ENCODE measurements at places on chromosomes 3 and 15.

DNA sequence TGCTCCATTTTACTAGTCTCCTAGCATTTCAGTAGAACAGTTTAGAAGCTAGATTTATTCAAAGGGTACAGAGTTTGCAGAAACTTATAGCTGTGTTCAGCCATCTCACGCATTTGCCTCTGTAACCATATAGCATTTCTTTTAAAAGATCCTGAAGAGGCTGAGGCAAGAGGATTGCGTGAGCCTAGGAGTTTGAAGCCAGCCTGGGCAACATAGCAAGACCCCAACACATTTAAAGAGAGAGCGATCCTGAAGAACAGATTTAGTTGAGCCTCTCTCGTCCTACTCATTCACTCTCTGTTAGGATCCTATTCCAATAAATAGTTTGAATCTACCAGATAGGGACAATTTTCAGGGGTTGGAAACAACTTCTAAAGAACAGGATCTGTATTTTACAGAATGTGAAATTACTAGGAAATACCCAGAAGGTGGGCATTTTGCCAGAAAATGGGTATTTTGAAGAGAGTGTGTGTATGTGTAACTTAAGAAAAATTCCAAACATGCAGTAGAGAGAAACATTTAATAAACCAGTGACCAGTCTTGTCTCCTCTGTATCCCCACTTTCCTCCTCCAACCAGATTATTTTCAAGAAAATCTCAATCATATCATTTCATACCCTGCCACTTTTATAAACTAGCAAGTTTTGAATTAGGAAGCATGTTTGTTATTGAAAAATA is 4.5 kb downstream of the EIF3J start:
- DNase-seq = peak; percentile 93

DNA sequence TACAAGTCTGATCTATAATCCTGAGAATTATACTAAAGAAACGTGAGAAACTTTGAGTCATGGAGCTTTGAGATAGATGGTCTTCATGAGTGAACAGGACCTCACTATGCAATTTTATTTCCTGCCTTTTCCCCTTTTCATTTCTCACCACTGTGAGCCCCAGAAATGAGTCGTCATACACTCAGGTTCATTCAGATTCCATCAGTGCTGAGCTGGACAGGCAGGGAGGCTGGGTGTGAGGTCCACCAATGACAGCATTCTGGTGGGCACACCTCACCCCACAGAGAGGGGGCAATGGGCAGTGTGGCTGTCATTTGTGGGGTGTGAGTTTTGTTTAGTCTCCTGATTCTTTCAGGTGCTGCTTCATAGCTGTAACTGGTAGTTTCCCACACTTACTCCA is 16.9 kb downstream of the TIGIT start:
- DNase-seq = no peak

- DNase-seq = no peak
These were observed 222.4 kb downstream of the IL20RB start for GRCh38 chr3:137180220-137180619.

GRCh38 chr3:34008191-34008590 is 209.8 kb downstream of the PDCD6IP start:
- DNase-seq = peak; percentile 34
